ENCODE measurements at places on chromosomes 6 and 20.

GRCh38 chr6:44161997-44162338 lies 3.3 kb downstream of the CAPN11 start:
- no peak for DNase-seq

DNA sequence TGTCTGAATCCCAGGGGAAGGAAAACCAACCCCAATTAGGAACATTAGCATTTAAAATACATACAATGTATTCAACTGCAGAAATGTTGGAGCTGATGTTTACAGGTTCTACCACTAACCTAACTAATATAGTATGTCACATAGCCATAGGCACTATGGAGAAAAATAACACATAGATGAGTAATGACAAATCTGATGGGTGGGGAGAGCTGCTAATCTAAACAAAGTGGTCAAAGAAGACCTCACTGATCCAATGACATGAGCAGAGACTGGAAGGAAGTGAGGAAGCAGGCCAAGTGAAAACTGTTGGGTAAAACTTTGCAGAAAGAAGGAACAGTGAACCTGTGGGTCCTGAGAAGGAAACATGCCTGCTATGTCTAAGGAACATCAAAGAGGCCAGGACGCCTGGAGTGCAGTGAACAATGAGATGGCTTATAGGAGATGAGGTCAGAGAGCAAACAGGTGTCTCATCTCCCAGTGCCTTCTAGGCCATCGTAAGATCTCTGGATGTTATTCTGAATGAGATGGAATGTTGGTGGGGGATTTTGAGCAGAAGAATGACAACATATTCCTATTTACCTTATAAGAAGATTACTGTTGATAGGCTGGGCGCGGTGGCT lies 135.7 kb downstream of the ALDH8A1 start:
- DNase-seq, result no peak

DNA sequence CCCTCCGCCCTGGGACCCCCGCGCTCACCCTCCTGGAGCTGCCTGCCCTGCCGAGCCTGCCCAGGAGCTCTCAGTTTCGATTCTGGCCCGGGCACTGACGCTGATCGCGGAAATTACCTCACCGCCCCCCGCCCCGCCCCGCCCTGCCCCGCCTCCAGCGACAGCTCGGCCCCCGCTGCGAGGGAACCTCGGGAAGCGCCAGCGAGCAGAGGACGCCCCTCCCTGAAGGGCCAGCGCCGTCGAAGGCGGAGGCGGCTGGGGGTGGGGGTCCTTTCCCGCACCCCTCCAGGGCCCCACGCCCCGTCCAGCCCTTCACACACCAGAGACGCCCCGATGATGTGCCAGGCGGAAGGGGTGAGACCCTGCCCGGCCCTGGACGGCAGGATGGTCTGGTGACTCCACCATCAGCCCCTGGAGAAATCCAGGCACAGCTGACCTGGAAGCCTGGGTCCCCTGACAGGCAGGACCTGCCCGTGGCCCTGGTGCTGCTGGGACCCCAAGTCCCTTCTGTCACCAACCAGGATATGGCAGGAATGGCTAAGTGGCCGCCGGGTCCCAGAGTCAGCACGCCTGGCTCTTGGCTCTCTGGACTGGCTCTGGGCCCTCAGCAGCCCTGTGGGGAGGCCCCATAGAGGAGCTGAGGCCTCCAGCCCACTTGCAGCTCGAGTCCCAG lies at the start of gene HELZ2:
TSS of gene HELZ2 (minus strand) at position 84 of the 673 bp plus-strand sequence. CDS start 1,854 bp downstream, outside the sequence.
- no peak for DNase-seq

DNA sequence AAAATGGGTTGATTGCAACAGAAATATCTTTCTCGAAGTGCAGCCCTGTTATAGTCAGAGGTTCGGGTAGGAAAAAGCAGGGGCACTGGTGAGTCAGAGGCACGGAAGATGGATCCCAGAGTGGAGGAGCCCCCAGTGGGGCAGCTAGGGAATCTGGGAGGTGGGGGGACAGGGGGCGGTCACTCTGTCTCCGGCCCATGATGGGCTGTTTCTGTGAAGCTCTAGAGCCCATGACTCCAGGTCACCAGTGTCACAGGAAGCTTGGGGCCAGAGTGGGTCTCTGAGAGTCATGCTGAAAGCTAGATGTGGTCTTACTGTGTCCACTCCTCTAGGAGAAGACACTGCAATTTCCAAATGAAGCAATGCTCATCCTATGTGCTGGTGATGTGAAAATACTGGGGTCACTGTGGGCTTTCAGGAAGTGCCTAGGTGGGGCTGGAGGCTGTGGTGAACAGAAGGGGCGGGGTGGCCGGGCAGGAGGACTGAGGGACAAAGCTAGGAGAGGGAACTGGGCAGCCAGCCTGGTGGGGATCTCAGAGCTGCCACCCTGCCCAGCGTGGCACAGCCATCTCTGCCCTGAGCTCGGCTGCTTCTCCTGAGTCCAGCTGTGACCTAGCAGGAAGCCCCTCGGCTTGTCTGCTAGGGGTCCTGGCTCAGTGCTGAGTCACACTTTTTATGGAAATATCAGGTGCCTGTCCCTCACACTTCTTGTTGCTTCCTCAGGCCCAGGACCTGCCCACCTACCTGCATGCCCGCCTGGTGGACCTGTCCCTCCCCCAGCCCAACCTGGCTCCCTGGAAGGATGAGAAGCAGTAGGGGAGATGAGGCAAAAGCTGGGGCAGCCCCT lies 54.2 kb downstream of the IRF4 start:
- DNase-seq, result no peak

GRCh38 chr6:62354261-62354660 lies 68.2 kb upstream of the KHDRBS2 start:
- DNase-seq, result no peak

- no peak for DNase-seq
Measured at GRCh38 chr6:131832363-131832762, 24.5 kb downstream of the ENPP1 start.

DNA sequence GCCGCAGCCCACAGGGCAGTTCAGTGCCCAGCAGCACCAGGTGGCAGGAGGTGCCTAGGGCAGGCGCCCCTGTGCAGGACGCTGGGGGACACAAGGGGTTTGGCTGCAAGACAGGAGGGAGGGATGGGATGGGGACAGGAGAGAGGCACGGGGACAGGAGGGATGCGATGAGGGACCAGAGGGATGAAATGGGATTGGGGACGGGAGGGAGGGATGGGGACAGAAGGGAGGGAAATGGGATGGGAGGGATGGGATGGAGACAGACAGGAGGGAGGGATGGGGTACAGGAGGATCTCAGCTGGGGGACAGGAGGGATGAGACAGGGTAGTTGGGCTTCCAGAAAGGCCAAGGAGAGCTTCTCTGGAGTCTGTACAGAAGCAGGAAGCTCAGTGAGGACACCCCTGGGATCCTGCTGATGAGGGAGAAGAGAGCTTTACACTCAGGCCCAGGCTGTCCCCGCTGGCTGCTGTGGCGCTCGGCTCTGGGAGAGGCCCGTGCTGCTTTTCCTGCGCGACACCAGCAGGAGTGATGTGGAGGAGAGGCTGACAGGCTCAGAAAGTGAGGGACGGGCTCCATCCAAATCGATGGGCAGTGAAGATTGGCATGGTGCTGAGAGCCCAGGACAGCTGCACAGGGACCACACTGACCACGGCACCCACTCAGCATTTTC lies 400.8 kb downstream of the SMOC2 start:
- DNase-seq, result no peak

DNA sequence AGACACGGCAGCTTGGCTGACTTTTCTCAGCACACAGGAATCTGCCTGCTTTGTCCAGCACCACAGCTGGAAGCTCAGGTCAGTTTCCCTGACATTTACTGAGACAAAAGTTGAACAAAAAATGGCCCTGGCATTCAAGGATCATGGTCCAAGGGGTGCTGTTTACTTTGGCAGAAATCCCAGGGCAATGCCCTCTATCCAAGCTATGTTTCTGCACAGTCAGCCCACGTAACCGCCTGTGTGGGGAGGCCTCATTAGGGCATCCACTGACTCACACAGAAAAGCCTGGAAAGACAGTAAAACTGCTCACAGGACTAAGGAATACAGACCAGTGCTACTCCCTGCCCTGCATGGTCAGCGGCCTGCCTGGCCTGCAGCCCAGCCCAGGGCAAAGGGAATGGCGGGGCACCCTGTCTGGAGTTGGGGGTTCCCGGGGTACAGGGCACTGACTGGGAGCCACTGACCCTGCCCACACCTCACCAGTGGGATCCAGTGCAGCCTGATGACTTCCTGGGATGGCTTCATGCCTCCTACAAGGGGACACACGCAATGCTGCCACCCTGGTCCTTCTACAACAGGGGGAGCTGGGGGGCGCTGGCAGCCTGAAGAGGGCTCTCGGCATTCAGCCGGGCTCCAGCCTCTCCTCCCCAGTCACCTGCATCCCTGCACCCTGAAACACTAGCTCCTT lies 77.1 kb downstream of the NINL start:
- no peak for DNase-seq

GRCh38 chr20:33370291-33370690 lies 31.0 kb downstream of the CDK5RAP1 start:
- DNase-seq, result no peak

DNA sequence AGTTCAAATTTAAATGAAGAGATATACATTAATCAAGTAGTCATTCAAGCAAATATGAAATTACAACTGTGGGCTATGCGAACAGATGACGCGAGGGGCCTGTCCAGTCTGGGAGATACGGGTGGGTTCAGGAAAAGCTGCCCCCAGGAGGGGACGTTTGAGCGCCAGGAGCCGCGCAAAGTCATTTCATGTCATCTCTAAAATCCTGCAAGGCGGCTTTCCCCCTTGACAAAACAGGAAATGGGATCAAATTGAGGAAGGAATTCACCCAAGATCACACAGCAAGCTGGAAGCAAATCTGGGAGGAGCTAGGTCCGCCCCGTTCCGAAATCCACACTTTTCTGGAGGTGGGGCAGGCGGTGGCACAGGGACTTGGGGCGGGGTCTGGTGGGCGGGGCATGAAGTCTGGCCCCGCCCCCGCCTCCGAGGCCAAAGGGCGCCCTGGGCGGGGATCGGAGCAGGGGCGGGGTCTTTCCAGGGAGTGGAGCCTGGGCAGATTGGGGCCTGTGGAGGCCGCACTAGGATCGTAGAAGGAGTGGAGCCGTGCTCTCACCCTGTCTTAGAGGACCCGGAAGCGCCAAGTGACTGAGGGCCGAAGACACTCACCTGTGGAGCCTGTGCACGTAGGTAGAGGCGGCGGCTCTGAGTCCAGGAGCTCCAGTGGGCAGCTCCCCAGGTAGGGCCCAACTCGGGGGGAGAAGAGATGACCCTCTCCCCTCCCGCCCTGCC lies at the start of gene LPIN3:
TSS of gene LPIN3 (plus strand) at position 495 of the 729 bp plus-strand sequence. CDS start 4,983 bp downstream, outside the sequence.
- peak; percentile 43 for DNase-seq

- no peak for DNase-seq
Measured at GRCh38 chr20:38812709-38813573, 7.4 kb downstream of the PPP1R16B start.

GRCh38 chr20:58870293-58871014 lies 17.9 kb downstream of the GNAS start:
- DNase-seq, result no peak

DNA sequence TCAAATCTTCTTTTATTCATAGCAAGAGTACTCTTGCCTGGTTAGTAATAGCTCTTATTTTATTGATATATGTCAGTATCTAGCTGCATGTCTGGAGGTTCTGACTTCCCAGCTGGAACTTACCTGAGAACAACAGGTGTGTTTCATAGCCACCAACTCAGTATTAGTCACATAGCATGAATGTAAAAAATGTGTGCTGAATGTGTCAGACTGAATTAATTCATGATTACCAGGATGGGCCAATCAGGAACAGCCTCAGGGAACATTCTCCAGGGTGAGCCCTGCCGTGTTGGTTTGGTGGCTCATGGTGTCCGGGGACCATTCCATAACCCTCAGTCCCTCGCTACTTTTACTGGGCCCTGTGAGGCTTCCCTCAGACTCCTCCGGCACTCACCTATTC lies 99.7 kb downstream of the TULP4 start:
- no peak for DNase-seq

All from stimulated activated CD4-positive, alpha-beta T cell treated with anti-CD3 and anti-CD28 coated beads, Interleukin-1b, Interleukin-23, amount 100 ng/mL, for 1 hour (primary cell).